ENCODE measurements at places on chromosomes 6 and 20. TPM values are rescaled to one million over a fixed set of nuclear protein-coding genes. Genes with fewer than 3 reads are reported as not detected.

The FAM184A gene
- 11.2 TPM for total RNA-seq

DNA sequence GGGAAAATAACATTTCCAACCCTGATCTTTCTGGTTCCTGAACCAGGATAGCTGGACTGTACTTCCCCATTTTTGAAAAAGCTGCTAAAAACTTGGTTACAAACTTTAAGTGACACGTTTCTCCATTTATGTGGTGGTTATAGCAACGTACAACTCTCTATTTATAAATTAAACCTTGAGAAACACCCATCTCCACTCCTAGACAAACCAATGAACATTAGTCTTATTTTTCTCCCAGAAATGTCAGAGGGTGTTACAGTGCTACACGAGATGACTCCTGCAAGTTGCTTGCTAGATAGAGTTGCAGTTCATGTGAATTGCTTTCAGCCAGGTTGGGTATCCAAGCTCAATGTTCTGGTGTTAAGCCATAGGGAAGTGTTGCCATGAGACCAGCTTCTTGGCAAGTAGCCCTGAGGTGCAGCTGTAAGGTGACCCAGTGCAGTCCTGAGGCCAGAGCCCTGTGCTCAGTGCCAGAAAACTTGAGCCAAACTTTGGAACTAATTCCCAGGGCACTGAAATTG lies 51.3 kb upstream of the REV3L start:
- no peaks in the 10 kb centered on the region for H3K4me1 ChIP-seq
- no peak overlapping the region for H3K4me3 ChIP-seq
- H3K27me3 ChIP-seq = no peaks in the 10 kb centered on the region
- DNase-seq = no peak

GRCh38 chr6:89251976-89252375 lies 34.8 kb upstream of the GABRR1 start:
- DNase-seq = no peak
- H3K4me3 ChIP-seq = no peak overlapping the region
- no peaks in the 10 kb centered on the region for H3K4me1 ChIP-seq
- no peak overlapping the region for H3K27ac ChIP-seq

The BIRC7 gene
- 0.54 TPM for total RNA-seq

GRCh38 chr20:40785346-40785745 lies 96.3 kb upstream of the MAFB start:
- no peaks in the 10 kb centered on the region for H3K36me3 ChIP-seq
- no peaks in the 10 kb centered on the region for H3K4me1 ChIP-seq
- no peak overlapping the region for H3K27ac ChIP-seq
- no peak for DNase-seq

Data from Caco-2 (cell line).